T follicular helper cell (primary cell): ENCODE measurements at places on chromosomes 1 and 21.

DNA sequence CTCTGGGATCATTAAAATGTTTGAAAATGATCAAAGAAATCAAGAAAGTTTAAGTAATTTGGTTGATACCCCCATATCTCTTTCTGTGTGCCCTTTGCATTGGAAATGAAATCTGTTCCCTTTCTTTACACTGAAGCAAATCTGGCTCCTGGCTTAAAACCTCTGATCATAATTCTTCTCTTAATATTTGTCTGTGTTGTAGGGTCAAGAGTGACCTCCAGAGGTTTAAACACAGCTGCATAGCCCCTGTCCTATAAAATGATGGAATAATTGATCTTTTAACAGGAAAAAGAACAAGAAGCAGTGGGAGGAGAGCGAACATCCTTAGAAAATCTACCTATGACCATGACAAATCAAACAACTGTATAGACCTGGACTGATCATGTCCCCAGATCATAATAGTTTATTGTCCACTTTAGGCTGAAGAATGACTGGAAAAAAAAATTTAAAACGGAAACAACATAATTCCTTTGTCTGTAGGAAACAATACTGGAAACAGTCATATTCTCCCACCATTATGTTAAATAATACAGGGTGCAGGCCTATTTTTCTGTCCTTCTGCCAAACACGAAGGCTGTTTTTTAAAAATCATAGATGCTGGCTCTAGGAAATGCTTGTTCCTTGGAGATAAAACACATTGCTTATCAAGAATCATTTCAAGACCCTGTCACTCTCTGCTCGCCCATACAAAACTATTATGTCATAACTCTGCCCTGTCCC lies 184.3 kb downstream of the NEGR1 start:
- DNase-seq = no peak

DNA sequence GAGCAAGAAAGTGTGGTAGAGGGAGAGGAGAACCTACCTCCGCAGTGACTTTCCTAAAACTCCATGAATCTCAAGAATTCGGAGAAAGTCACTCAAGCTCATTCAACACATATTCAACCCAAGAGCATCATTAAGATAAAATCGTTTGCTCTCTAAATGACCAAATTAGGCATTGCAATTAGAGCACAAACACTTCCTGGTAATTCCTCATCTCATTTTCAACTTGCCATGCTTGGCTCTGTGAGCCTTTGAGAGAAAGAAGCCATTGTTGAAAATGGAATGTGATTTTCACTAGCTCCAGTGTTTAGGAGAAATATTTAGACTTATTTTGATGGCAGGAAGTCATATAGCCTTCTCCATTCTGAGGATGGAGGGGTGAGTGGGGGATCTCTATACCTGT lies 52.5 kb downstream of the KAZN start:
- no peak for DNase-seq

DNA sequence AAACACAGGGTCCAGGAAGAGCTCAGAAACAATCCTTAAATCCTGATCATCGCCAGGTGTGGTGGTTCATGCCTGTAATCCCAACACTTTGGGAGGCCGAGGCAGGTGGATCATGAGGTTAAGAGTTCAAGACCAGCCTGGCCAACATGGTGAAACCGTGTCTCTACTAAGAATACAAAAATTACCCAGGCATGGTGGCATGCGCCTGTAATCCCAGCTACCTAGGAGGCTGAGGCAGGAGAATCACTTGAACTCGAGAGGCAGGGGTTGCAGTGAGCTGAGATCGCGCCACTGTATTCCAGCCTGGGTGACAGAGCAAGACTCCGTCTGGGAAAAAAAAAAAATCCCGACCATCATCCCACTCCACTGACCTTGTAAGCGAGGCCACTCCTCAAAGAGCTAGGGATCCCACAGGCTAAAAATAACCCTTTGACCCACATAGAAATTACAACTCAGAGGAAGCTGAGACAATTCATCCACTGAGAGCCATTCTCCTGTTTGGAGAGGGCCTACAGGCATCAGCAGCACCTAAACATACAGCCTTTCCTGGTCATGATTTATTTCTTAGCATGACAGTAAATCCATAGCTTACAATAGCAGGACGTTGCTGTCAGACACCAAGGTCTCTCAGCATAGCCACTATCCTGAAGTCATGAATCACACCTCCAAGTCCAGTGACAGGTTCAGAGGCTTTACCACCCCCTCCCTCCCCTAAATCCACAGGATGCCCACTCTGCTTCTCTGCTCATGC lies 66.7 kb downstream of the TGFBR3 start:
- no peak for DNase-seq

DNA sequence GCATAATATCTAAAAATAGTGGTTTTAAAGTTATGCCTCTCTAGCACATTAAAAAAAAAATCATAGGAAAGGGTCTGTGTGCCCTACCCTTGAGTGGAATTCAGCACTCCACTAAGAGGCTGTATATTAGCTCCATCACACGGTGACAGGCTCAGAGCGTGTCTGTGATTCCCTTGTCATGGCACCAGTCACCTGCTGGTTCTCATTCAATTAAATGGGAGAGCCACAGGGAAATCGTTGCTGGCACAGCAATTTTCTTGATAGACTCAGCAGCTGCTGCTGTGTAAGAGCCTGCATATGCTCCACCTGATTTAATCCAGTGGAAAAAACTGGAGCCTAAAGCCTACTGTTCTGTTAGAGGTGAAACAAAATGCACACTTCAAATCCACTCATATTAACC lies 9.5 kb downstream of the ATP6V1G3 start:
- no peak for DNase-seq

GRCh38 chr1:82499022-82499421 lies 698.3 kb downstream of the ADGRL2 start:
- no peak for DNase-seq

DNA sequence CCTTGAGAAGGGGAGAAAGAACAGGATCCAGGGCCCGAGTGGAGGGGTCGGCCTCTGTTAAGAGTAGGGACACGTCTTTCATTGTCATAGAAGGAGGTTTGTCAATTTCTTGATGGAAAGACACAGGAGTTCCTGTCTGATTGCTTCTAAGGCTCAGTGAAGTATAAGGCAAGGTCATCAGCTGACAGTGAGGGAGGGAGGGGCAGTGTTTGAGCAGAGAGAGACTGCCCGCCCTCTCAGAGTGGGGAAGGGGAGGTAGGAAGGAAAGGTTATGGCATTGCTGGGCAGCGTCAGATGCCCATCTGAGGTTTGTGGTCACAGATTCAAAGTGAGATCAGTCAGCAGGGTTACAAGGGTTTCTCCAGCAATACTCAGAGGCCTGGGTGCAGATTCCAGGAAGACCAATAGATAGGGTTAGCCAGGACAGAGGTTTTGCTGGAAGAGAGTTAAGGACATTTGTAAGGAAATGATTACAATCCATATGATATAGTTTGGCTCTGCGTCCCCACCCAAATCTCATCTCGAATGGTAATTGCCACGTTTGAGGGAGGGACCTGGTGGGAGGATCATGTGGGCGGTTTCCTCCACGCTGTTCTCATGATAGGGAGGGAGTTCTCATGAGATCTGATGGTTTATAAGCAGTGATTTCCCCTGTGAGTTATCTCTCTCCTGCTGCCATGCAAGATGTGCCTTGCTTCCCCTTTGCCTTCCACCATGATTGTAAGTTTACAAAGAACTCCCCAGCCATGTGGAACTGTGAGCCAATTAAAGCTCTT lies 127.2 kb upstream of the GJB5 start:
- no peak for DNase-seq

GRCh38 chr1:99820546-99820945 lies 29.6 kb upstream of the AGL start:
- DNase-seq = no peak

DNA sequence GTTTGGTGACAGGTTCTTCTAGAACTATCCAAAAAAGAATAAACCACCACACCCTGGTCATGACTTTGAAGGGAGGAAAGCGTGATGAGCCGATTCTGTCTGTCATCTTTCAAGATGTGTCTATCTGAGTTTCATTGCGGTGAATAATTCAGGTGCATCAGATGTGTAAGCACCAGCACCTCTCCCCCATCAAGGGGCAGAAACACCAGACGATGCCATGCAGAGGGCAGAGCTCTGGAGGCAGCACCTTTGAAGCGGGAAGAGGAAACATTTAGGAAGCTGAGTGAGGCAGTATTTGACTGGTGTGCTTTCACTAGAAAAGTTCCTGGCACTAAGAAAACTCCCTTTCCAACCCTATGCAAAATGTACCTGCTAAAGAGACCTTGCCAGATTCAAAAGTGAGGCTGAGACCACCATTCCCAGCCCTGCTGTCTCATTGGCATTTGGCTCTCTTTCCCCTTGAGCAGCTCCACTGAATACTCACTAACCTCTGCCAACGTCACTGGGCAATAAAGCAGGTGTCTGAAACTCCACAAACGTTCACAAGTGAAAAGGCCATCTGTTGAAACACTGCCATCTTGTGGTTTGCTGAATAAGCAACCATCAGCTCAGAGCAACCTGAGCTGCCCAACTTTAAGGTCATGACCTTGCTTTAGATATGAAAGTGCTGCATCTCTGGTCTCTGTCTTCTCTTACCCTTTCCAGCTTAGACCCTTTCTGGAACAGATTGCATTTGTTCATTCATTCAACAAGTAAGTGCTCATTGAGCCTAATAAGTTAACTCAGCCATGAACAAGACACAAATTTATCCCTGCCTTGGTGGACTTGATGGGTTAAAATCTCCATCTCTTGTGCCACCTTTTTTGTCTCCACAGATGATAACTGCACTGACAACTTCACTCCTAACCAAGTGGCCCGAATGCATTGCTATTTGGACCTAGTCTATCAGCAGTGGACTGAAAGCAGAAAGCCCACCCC lies 228.6 kb downstream of the PAPPA2 start:
- DNase-seq = no peak

DNA sequence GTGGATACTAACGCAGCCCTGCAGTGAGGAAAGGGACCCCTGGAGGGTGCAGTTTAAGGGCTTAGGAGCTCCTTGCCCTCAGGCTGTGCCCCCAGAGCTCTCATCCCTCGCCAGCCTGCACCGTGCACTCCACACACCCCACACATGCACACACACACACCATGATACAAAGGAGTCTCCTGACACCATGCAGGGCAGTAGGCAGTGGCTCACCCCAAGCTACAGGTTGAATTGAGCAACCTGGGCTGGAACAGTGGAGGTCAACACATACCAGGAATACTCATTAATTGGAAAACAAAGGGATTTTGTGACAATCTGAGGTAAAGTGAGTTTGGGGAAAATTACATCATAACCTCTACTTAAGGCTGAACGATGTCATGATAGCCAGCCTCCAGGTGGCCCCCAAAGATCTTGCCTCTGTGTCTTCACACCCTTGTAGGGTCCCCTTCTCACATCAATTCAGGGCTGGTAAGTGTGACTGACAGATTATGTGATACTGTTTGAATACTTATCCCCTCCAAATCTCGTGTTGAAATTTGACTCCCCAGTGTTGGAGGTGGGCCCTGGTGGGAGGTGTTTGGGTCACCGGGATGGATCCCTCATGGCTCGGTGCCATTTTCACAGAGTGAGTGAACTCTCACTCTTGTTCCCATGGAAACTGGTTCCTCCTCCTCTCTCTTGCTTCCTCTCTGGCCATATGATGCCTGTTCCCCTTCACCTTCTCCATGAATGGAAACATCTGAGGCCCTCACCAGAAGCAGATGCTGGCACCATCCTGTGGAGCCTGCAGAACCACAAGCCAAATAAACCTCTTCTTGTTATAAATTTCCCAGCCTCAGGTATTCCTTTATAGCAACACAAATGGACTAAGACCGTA lies 111.0 kb upstream of the RAB4A start:
- no peak for DNase-seq

DNA sequence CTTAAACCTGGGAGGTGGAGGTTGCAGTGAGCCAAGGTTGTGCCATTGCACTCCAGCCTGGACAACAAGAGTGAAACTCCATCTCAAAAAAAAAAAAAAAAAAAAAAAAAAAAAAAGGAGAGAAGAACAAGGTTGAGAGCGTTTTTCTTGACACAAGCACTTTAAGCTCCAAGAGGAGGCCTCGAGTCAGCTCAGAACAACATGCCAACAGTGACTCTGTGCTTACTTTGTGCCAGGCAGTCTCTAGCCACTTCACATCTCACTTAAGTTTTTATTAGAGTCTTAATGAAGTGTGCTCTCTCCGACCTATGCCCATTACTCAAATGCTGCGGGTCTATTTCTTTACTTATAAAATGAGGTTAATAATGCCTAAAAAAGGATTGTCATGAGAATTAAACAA lies 13.0 kb downstream of the ATP1A1 start:
- DNase-seq = no peak

- no peak for DNase-seq
These were observed 575.1 kb upstream of the BEND5 start for GRCh38 chr1:49351768-49352167.

DNA sequence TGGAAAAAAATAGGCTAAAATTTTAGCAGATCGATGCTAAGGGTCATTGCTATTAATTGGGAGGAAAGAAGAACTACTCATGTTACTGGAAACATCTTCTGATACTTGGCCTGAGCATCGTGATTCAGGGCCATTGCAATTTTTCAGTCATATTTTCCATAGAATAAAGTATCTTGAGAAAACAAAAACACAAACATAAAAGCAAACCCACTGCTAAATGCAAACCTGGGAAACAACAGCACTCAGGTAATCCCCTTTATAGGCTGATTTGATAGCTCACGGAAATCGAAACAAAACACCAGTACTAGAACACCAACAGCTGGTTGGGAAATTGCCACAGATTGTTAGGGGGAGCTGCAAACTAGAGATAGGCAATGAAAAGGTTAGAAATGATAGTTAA lies 172.9 kb upstream of the ESRRG start:
- no peak for DNase-seq

DNA sequence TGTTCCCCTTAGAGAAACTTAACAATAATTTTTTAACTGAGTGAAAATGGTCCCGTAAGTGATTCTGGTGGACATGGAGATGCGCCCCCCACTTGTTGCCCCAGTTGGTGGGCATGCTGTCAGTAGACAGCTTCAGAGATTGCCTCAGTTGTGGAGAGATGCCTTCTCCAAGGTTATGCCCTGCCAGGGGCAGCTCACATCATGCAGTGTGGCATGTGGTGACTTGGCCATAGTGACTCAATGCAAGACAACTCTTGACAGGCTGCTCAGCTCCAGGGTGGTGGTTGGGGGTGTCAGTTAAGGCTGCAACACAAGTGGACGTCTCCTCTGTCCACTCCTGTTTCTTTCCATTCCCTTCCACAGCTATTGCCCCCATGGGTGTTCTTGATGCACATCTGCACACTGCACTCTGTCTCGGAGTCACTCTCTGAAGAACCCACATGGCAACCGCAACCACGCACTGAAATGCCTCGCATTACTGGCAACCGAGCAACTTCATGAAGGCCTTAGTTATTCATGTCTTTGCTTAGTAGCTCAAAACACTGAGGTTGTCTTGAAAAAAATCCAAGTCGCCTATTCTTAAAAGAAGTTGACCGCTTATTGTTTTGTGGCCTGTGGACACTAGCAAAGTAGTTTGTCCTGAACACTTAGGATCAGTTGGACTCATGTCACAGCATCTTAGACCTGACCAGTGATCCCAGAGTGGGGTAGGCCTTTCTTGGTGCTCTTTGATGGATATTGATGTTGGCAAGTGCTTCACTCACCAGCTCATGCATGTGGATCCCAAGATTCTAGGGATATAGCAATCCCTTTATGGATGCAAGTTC lies 54.8 kb upstream of the USP1 start:
- DNase-seq = no peak
